ENCODE measurements at places on chromosomes 6 and 20.

DNA sequence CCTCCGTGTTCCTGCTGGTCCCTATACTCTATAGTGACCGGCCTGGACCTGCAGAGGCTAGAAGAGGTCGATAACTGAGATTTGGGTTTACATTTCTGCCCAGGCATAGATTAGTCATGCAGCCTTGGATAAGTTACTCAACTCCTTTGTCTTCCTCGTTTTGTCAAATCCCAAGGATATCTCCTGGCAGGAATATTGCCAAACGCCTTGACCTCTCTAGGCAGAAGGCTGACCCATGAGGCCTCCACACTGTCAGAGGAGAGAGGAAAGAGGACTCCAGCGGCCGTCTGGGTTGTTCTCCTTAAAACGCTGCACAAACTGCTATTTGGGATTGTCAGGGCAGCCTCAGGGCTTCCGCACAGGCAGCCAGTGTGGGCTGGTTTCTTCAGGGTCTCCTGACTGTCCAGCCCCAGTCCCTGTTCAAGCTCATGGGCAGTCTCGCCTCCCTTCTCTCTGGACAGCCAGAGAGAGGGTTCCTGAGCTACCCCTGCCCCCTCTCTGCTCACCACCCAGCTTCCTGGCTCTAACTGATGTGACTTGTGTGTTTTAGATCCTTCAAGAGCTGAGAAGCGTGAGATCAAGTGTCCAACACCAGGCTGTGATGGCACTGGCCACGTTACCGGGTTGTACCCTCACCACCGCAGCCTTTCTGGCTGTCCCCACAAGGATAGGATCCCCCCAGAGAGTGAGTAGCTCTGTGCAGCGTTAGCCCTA, 44.7 kb upstream of the PCMTD2 start:
- no peak for DNase-seq

DNA sequence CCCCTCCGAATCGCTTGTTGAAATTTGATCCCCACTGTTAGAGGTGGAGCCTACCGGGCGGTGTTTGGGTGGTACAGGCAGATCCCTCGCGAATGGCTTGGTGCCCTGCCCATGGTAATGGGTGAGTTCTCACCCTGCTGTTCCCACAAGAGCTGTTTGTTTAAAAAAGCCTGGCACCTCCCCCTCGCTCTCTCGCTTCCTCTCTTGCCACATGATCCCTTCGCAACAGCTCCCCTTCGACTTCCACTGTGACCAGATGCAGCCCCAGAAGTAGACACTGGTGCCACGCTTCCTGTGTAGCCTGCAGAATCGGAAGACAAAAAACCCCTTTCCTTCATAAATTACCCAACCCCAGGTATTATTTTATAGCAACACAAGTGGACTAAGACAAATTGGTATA, 292.2 kb upstream of the QKI start:
- DNase-seq, result no peak

GRCh38 chr6:49003348-49003747, 459.7 kb downstream of the MMUT start:
- no peak for DNase-seq

DNA sequence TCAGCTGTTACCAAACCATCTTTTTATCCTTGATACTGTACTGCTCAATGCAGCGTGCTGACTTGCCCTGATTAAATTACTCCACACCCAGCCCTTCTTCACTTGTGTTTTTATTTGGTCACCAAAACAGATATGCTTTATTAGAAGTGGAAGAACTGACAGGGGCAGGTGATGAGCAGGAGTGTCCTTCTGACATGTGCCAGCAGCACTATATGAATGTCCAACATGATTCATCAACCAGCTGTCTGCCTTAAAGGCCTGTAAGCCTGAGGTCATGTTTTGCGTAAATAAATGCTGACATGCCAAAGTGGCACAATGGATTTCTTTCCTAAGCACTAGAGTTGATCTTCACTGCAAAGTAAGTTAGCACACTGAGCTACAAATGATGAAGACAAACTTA, 15.4 kb downstream of the POPDC3 start:
- no peak for DNase-seq

DNA sequence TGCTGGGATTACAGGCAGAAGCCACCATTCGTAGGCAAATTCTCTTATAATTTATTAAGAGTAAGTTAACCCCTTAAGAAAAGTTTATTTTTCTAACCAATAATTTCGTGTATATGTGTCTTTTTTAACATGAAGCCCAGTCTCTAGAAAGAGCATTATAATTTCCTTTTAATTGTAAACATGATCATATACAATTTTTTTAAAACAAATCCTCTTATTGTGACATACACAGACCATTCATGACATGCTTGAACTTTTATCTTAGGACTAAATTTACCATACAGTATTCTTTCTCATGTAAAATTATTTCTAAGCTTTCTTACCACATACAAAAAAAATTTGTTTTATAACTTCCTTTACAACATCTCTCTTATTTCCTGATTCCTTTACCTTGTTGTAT, 6.7 kb downstream of the ACOT13 start:
- no peak for DNase-seq

DNA sequence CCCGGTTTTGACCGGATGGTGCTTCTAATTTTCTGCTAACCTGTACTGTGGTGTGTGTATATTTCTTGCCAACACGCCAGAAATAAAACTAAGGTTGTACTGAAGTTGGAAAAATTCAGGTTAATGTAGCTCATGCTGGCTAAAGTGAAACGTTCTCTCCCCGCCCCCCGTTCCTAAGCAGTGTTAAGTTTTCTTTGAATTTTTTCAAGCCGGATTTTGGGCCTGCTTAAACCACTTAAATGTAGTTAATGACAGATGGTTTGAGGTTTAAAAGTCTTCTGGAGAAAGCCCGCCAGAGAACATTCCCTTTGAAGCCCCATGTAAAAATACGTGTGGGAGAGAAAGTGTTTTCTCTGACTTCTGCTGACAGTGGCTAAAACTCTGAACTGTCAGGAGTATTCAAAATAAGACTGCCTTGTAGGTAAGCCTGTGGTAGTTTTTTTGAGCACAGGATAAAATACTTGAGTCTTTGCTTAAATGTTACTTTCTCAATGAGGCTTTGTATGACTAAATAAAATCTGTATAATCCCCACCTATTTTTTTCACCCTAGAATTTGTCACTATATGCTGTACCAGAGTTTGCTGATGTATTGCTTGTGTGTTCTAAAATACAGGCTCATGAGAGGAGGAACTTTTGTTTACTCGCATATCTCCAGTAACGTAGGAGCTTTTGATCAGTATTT, 101.3 kb downstream of the OR2B2 start:
- no peak for DNase-seq

- DNase-seq, result no peak
Measured at GRCh38 chr6:113137426-113137825, 719.7 kb upstream of the MARCKS start.

GRCh38 chr6:169700296-169700695, 1.5 kb downstream of the WDR27 start:
- no peak for DNase-seq

GRCh38 chr6:134436950-134437349, 119.0 kb upstream of the SGK1 start:
- no peak for DNase-seq

DNA sequence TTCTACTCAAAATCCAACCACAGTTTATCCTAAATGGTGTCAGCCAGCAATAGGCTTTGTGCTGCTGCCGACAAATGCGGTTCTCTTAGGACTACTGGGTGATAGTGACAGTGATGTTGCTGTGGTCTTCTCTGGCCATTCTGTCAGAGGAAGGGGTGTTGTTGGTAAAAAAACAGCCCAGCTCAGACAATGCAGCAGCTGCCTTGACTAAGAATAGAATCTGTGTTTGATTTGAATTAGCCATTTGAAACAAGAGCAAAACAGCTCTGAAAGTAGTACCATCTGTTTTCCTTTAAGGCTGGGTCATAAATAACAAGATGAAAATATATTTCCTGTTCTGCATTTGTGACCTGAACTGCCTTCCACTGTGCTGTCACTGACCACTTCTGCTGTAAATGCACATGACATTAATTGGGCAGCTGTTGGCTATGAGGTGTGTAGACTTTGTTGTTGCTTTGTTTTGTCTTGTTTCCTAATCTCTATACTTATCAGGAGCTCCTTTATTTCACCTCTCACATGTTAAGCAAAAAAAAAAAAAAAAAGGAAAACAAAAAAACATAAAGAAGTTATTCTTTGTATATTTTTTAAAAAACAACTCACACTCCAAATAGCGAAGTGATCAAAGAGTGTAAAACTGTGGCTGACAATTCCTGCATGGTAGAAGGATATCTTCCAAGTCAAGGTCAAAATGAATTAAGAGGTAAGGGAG, 497.8 kb upstream of the ARID1B start:
- DNase-seq, result no peak

- no peak for DNase-seq
Measured at GRCh38 chr6:148611213-148611612, 135.6 kb upstream of the UST start.

- DNase-seq, result no peak
Measured at GRCh38 chr6:141736104-141736503, 396.6 kb upstream of the GJE1 start.

DNA sequence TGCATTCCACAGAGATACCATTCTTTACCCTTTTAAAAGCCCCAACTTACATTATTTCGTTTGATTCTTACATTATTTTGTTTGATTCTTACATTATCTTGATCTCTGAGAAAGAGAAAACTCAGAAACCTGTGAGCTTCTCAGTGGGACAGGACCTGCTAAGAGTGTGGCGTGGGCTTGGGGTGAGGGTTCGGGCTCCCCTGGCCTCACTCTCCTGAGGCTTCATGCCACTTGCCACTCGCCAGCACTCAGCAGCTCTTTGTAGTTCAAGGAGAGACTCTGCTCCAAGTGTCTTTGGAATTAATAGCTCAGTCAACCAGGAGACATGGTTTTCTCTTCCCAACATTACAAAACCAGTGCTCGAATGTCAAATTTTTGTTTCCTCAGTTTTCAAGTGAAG, 132.4 kb upstream of the RGS17 start:
- DNase-seq, result no peak

DNA sequence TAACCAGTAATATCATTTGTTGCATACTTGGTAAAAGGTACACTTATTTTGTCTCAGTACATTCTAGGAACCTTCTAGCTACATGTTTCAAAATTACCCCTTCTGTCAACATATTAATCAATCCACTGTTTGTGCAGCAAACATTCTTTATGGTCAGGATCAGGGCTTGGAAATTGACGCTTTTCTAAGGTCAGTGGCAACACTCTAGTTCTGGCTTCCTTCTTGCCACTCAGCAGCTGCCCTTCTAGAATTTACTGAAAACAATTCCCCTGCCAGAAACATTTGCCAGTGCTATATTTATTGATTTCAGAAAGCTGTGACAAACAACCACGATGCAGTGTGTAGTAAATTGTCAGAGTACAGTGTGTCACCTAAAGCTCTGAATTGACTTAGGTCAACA, 84.7 kb upstream of the FBXL4 start:
- DNase-seq, result no peak

Measured in activated naive CD4-positive, alpha-beta T cell (primary cell).